ENCODE measurements at places on chromosomes 2 and 18. TPM values are rescaled to one million over a fixed set of nuclear protein-coding genes. Genes with fewer than 3 reads are reported as not detected.

DNA sequence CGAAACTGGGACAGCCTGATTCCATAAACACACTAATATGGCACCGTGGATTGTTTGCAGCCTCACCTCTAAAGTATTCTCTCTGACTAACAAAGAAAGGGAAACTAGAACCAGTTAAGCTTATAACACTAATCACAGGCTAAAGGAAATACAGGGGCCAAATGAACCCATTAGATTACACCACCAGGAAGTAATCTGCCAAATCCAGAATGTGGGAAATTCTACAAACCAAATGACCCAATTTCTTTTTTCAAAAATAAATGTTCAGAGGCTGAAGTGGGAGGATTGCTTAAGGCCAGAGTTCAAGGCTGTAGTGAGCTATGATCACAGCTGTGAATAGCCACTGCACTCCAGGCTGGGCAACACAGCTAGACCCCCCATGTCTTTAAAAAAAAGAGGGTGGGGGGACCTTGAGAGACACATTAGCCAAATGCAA lies 1.5 kb upstream of the MPPE1 start:
- peak; percentile 35 for DNase-seq

Gene ALK
- total RNA-seq = not detected

Gene CYP1B1
- not detected for total RNA-seq

Gene CPSF3
- total RNA-seq = 48.6 TPM

GRCh38 chr2:80326214-80326613 lies 21.7 kb upstream of the LRRTM1 start:
- peak; percentile 8 for DNase-seq

GRCh38 chr18:24115628-24116027 lies 23.2 kb upstream of the CABYR start:
- no peak for DNase-seq

- DNase-seq = no peak
Observed at GRCh38 chr2:161379740-161380139, 36.4 kb upstream of the TBR1 start.
